ENCODE measurements at places on chromosomes 7 and 10.

DNA sequence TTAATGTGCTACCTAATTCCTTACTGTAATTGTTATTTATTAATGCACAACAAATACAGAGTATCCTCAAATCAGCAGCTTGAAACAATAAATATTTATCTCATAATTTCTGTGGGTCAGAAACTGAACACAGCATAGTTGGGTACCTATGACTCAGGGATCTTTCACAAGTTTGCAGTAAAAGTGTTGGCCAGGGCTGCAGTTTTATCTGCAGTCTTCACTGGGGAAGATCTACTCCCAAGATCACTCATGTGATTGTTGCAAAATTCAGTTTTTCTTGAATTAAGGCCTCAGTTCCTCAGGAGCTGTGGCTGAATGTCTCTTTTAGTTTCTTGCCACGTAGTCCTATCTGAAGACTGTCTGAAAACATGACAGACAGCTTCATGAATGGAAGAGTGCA, 237.8 kb downstream of the ZWINT start:
- no peak for DNase-seq

- DNase-seq = no peak
Measured at GRCh38 chr7:150939052-150939451, 39.1 kb downstream of the KCNH2 start.

GRCh38 chr10:97538839-97539238, 33.7 kb upstream of the ANKRD2 start:
- no peak for DNase-seq

DNA sequence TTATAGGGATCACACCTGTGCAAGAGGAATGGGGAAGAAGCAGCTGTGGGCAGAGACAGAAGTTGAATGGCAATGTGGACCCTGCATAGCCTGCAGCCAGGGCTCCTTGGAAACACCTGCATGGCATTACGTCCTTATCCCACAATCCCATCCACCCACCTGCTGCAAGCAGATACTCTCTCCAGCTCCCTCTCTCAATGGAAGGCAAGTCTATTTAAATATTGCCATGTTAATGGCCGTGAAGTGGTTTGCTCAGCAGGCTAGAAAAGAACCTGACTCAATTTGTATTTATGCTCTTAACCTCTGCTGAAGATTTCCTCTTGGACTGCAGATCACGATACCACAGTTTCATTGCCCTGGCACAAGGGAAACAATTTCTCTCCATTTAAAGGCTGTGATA, 417.0 kb downstream of the TYW1 start:
- DNase-seq = no peak

- no peak for DNase-seq
Measured at GRCh38 chr10:124011464-124011863, 81.9 kb downstream of the CHST15 start.

DNA sequence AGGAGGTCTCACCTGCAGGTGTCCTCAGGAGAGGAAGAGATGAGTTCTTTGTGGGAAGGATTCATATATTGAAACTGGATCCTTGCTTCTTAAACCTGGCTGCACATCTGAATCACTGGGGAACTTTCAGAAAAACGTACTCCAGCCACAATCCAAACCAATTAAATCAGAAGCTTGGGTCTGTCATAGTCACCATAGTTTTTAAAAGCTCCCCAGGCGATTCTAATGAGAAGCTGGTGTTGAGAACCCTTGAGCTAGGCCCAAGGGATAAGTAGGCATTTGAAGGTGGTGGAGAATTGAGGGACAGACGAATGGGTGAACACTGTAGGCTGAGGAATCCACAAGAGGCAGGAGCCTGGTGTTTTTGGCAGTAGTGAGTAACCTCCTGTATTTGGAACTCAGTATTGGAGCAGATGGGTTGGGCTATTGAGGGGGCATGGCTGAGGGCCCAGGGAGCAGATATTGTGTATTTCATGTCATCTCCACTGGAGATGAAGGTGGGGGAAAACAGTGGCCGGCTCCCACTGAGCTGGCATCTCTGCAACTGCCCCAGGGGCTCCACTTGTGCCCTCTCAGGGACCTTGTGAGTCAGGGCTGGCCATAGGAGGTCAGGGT, 14.5 kb downstream of the ADCYAP1R1 start:
- no peak for DNase-seq

GRCh38 chr7:66207540-66207939, 2.4 kb downstream of the TPST1 start:
- no peak for DNase-seq

DNA sequence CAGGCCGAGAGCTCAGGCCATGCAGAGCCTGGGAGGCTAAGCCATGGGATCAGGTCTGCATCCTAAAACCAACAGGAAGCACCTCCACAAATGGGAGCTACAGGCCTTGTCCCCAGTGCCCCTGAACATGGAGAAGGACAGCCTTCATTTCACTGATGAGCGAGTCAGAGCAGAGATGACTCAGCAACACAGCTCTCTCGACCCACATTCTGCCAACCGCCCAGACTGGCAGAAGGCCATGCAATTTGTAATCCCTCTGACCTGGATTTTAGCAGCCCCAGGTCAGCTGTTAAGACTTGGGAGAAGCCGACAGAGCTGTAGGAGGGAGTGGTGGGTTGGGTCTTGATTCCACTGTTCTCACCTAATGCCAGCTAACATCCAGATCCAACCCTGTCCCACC, 25.5 kb downstream of the VOPP1 start:
- peak; percentile 45 for DNase-seq

DNA sequence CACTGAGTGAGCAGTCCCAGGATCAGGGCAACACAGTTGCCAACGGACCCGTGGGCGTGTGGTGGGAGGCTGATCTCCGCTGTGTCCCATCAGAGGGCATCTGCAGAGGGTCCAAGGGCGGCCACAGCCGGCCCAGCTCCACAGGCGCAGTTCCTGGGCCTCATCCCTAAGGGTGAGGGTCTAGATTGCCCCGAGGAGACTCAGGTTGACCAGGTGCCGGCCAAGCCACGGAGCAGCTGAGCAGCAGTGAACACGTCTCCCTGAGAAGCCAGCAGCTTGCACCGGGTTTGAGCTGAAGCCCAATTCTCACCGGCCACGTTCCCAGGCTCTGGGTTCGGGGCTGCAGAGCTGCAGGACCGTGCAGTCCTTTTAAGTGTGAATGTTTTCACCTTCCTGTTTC, 58.8 kb upstream of the ADGRA1 start:
- no peak for DNase-seq

- DNase-seq = peak; percentile 85
Measured at GRCh38 chr7:47571331-47572093, 10.4 kb downstream of the TNS3 start.

- no peak for DNase-seq
Measured at GRCh38 chr10:71486484-71487114, 89.9 kb downstream of the CDH23 start.

DNA sequence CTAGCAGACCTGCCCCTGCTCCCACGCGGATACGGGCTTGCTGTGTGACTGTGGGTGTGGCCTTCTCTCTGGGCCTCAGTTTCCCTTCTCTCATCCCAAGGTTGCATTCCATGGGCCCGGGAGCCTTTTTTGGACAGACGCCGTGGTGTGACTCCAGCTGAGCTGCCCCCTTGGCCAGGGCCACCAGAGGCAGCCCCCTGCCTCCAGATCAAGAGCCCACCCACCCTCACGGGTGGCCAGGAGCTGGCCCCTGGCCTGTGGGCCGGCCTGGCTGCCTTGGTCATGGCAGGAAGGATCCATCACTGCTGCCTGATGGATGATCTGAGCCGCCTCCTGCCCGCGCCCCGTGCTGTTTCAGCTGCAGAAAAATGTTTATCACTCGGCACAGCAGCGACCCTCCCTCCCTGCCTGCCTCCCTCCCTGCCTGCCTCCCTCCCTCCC, 27.8 kb upstream of the ELFN1 start:
- no peak for DNase-seq

DNA sequence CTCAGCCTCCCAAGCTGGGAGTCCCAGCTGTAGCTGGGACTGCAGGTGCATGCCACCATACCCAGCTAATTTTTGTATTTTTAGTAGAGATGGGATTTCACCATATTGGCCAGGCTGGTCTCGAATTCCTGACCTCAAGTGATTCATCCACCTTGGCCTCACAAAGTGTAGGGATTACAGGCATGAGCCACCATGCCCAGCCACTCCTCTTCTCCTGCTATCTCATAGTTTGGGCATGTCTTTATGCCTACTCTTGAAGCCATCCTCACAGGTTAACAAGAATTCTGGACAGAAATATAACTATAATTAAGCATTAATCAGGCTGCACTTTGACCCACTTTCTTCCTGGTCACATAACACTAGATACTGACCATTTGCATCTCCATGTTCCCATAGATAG, 28.6 kb upstream of the C10orf67 start:
- no peak for DNase-seq

DNA sequence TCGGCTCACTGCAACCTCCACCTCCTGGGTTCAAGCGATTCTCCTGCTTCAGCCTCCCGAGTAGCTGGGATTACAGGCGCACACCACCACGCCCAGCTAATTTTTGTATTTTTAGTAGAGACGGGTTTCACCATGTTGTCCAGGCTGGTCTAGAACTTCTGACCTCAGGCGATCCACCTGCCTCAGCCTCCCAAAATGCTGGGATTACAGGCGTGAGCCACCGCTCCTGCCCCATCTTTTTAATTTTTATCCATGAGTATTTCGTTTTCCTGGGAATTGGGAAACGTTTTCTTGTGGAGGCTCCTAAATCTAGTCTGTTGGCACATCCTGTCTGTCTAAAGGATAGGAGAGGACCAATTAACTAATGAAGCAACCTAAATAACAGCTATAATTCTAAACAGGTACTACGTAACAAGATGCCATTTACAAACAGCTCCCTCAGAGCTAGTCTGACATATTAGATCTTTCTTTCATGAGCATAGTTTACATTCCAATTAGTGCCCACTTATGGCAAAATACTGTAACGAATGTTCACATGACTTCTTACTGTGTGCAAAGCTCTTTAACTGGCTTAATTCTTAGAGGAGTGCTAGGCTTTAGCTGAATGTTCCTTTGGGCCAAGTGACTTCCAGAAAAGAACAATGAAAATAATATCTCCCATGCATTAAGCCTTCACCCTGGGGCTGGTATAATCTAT, 151.0 kb upstream of the YAE1 start:
- no peak for DNase-seq

GRCh38 chr10:62796896-62797295, 7.6 kb upstream of the ADO start:
- DNase-seq = no peak

- no peak for DNase-seq
Measured at GRCh38 chr10:61411706-61412105, 41.5 kb downstream of the TMEM26 start.

- no peak for DNase-seq
Measured at GRCh38 chr7:155084021-155084420, 13.9 kb downstream of the HTR5A start.

- DNase-seq = peak; percentile 24
Measured at GRCh38 chr7:16062269-16062668, 359.1 kb downstream of the CRPPA start.

GRCh38 chr7:21172800-21173199, 255.1 kb upstream of the SP4 start:
- DNase-seq = no peak

GRCh38 chr7:155323001-155323638, 25.4 kb downstream of the INSIG1 start:
- DNase-seq = no peak

DNA sequence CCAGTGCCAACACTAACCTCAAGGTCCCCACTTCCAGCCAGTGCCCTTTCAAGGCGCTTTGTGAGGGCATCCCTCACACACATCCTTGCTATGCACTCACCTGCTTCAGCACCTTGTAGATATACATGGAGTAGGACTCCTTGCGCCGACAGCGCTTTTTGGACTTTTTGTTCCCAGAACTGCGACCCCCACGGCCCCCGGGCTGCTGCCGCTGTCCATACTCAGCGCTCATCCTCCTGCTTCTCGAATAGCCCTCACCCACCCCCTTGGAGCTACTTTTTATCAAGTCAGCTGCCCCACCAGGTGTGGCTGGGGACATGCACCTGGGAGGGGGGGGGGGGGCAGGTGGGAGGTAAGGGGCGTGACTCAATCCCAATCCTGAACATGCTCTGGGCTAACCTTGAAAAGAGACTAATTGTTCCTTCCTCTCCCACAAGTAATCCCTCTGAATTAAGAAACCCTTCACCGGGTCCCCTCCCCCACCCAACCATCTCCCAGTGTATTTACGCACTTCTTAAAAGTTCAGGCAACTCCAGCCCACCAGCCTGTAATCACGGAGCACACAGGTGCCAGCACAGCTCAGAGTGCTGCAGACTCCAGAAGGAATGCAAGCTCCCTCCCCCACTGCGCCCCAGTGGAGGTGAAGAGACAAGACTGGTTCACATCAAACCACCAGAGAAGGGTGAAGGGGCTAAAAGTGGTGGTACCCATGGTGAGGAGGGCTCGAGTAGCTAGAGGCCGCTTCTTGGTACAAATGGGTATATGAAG, at the start of gene H2BK1:
TSS of gene H2BK1 (minus strand) at position 402 of the 768 bp plus-strand sequence. CDS start at position 232, 170 bp downstream.
- DNase-seq = no peak

DNA sequence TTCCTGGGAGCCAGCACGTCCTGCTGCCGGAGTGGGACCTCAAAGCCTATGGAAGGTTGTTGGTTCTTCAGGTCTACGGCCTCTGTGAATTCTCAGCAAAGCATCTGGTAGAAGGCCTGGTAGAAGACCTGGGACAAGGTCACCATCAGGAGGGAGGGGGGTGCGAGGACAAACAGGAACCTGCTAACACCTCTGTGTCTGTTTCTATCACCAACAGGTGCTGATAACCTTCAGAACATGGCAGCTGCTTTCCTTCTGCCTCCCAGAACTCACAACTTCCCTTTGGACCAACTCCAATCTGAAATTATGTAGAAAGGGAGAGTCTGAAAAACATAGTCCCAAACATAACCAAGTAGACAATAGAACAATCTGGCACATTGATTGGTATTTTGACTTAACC, 8.3 kb upstream of the MET start:
- DNase-seq = no peak

DNA sequence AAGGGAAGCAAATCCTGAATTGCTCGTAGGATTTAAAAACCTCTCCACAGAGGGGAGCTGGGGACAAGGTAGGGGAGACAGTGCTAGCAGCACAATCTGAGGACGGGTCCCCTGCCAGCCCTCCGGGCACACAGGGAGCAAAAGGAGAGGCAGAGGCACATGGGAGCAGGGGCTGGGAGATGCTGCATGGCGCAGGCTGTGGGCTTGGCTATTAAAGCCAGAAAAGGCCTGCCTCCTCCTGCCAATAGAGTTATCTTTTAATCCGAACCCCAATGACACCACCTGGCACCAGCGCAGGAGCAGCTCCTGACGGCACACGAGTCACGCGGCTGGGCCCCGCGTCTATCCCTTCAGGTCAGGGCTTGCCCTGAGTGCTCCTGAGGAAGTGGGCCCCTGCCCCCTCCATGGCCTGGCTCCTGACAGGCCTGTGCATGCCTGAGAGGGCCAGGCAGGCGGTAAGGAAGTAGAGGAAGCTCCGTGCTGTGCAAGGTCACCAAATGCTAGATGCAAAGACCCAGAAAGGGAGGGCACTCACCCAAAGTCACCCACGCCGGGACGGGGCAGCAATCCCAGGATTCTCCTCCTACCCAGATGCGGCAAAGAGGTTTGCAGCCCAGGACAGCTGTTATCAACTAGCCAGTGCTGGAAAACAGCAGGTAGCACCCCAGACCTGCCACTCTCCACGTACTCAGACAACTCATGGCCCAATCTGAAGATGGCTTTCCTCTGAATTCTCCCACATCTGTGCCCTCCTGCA, 28.1 kb downstream of the DLG5 start:
- DNase-seq = no peak
